IPS-NIHi11 (cell line): ENCODE measurements at places on chromosomes 16 and 17.

- DNase-seq: no peak
Measured at GRCh38 chr16:9302072-9302471, 210.6 kb downstream of the HAPSTR1 start.

- no peak for DNase-seq
Measured at GRCh38 chr16:4370151-4370550, 1.5 kb upstream of the VASN start.

DNA sequence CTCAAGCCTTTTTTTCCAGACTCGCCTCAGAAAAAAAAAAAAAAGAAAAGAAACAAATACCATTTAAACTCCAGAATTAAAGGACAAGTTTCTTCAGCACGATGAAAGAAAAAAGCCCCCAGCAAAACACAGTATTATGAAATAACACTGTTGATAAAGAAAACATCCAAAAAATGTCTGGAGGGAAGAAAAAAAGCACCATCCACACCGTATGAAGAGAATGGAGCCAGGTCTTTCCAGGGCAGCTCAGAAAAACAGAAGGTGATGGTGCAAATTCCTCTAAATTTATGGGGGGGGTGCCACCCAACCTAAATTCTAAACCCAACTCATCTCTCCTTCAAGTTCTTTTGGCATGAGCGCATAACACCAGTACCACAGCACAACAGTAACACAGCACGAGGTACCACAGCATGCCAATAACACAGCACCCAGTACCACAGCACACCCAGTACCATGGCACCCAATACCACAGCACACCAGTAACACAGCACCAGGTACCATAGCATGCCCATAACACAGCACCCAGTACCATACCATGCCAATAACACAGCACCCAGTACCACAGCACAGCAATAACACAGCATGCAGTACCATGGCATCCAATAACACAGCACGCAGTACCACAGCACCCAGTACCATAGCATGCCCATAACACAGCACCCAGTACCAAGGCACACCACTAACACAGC lies 19.0 kb downstream of the AXIN1 start:
- DNase-seq: no peak

DNA sequence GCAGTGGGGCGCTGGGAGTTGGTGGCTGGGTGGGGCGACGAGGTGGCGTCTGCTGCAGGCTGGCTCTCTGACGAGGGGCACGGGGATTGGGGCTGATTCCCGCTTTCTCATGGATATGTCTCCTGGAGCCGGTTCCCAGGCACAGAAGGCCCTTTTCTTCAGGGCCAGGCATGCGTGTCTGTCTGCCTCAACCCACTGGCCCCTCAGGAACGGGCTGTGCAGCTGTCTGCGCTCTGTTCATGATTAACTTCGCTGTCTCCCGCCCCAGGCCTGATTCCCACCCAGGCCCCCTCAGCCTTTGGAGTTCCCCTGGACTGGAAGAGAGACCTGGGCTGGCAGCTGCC lies 53.1 kb downstream of the RAP1GAP2 start:
- no peak for DNase-seq

DNA sequence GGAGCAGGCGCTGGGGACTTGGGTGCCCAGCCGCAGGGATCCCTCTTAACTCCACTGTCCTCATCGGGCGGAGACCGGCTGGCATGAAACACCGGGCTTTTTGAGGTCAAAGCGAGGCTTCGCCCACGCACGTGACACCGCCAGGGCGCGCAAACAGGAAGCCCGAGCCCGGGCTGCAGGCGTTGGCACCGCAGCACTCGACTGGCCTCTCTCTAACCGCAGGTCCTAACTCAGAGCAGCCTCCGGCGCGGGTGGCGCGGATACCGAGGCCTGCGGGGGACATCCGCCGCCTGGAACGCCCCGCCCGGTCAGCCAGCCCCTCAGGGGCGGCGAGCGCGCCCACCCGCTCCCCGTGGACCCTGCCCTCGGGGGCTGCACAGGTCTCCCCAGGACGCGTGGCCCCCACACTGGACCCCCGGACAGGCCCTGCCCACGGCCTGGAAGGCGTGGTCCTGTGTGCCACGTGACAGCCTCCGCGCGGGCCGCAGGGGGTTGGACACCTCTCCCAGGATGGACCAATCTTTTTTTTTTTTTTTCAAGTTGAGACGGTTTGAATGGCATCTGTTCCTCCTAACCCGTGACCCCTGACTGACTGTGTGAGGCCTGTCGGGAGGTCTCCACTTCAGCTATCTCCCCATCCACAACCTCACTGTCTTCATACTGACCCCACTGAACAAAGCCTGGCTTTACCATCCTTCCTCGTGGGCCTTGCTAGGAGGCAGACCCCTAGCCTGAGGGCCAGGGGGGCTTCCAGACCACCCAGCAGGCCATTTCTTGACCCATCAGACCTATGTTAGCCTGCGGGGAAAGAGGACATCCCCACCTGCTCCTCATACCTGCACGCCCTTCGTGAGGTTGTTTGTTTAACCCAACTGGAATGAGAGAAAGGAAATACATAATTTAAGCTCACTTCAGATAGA lies 8.4 kb upstream of the SLC47A2 start:
- DNase-seq: no peak

GRCh38 chr17:14209215-14209614 lies 27.4 kb downstream of the CDRT15 start:
- DNase-seq: no peak

DNA sequence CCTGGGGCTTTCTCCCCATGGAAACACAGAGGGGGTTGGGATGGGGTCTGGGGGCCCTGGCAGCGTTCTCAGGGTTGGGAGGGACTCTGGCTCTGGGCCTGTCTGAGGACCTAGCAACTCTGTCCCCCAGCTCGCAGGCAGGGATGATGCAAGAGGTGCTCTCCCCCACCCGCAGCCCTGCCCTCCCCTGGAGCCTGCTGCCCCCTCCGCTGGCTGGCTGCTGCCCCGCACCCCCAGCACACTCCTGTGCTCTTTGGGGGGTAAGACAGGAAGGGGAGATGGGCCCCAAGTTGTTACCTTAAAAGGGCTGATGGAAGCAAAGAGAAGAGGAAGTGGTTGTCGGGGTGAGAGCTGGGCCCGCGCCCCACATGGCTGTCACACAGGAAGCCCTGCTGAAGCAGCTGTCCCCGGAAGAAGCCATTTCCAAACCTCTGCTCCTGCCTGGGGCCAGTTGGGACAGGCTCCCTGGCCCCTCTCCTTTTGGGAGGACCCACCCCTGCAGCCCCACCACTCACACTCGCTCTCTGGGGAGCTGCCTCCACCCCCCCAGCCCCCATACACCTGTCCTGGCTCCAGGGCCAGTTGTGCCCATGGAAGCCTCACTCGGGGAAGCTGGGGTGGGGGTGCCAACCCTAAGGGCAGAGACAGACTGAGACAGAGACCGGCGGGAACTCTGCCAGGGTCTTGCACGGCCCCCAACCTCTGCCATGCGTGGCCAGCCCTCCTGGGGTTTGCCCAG lies 2.5 kb downstream of the CORO1A start:
- no peak for DNase-seq

- peak; percentile 91 for DNase-seq
Measured at GRCh38 chr17:18217412-18218015, 7.9 kb upstream of the LLGL1 start.

DNA sequence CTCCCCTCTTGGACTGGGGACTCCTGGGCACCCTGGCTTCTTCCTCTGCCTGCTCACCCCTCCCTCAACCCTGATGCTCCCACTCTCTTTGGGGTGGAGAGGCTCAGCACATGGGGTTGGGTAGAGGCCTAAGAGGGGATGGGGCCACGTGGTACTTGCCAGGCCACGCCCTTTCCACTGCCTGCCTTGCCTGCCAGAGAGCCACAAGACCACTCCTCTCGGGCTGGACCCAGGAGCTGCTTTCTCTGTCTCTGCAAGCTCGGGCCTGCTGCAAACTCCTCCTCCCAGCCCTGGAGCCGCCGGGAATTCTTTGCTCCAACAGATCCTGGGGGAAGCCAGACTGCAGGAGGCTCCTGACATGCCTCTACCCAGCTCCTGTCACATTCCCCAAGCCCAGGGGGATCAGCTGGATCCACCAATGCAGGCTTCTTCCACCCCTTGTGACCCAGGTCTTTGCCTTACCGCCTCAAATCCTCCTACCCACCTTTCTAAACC lies 11.8 kb downstream of the DLX4 start:
- peak; percentile 87 for DNase-seq

- peak; percentile 35 for DNase-seq
Measured at GRCh38 chr17:76136276-76137000, 4.6 kb downstream of the FOXJ1 start.

GRCh38 chr17:72467841-72468653 lies 347.2 kb downstream of the SOX9 start:
- DNase-seq: no peak

DNA sequence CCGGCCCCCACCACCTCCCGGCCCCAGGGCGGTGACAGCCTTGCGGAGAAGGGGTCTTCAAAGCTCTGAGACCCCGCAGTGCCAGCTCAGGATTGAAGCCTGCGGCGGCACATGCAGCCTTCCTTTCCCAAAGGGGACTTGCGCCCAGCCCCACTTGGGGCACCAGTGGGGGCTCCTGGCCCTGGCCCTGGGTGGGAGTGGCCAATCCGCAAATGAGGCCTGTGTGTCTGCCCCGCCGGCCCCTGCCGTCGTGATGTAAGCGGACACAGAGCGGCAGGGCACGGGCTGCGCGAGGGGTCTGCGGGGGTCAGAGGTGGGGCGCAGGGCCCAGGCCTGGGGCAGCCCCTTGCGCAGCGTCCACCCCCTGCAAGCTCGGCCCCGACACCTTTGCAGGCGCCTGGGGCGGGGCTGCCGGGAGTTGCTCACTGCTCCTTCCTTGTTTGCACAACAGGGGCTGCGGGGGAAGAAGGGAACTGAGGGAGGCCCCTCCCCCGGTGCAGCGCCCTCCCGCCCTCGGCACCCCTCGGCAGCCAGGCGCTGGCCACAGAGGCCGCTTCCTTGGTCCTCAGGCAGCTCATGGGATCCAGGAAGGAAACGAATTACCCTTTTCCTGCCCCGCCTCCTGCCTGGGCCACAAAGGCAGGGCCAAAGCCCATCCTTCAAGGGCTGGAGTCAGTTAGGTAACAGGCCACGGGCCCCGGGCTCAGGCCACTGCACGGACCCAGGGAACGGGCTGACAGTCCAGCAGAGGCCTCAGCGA lies 2.9 kb downstream of the SLC16A3 start:
- DNase-seq: peak; percentile 67

DNA sequence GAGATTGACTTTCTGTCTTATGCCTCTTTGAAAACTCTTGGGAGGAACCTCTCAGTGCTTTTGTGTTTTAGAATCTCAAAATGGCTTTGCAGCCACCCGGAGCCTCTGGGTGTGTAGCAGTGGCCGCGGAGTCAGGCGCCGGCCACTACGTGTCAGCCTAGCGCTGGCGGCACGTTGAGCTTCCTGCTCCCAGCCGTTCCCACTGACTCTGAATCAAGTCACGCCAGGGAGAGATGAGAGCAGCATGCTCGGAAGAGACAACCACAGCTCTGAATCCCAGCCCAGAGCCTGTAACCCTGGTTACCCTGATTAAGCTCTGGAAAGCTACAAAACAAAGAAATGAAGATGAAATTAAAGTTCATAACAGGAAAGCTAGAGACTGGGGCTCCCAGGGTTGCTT lies 97.4 kb upstream of the CACNG5 start:
- DNase-seq: peak; percentile 61

DNA sequence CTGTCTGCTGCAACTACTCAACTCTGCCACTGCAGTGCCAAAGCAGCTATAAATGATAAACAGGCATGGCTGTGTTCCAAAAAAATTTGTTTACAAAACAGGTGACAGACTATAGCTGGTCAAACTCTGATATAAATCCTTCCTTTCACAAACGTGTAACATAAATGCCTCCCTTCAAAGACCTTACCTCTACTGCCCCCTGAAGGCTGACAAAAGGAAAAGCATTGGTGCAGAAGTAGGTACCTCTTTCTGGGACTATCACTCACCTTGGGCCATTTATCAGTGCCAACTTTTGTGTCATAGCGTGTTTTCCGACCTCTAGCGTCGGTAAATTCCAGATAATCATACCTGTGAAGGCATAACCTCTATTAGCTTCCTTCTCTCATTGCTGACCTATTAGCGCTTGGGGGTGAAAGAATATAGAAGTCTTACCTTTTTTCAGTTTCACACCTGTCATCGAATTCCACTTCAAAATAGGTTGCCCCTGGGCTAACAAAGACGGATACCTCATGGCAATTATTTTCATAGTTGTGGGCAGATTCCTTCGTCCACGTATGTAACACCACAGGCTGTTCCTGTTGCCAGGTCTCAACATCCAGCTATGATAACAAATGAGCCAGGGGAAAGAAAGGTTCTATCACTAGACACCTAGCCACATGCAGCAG lies 67.9 kb downstream of the ZZEF1 start:
- peak; percentile 70 for DNase-seq
